ENCODE measurements at places on chromosomes 3 and 15. TPM values are rescaled to one million over a fixed set of nuclear protein-coding genes. Genes with fewer than 3 reads are reported as not detected.
A peak's percentile ranks its signal among the peaks of the same experiment; 100 is the strongest.

- no peak for DNase-seq
Observed at GRCh38 chr3:43879166-43879565, 188.4 kb downstream of the ABHD5 start.

- no peak for DNase-seq
Observed at GRCh38 chr15:101028321-101028720, 109.2 kb downstream of the LRRK1 start.

DNA sequence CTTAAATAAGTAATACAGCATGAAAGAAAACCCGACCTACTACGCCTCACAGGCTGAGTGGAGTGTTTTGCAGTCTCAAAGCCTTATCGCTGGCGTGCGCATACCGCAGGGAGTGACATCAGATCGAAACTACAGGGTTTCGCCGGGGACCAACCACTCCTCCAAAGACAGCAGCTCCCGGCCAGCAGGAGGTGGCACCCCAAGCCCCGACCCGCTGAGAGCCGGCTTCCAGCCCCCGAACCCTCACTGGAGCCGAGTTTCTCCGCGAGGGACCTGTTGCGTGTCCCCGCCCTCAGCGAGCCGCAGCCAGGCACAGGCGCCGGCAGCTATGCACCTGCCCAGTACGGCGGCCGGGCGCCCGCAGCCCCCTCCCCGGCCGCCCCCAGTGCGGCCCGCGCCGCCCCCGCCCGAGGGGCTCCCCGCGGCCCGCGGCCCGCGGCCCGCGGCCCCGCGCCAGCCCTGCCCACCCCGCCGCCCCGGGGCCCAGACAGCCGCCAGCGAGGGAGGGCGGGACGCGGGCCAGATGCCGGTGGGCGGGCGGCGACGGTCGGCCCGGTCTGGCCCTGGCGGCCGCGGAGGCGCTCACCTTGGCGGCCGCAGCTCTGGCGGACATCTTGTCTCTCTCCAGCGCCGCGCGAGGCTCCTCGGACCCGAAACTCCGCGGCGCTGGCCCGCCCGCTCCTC, 710 bp downstream of the TJP1 start:
- peak; percentile 43 for DNase-seq

- DNase-seq = no peak
Observed at GRCh38 chr3:14783480-14784086, 35.2 kb upstream of the FGD5 start.

GRCh38 chr3:49966233-49966942, 26.4 kb downstream of the RBM6 start:
- no peak for DNase-seq

GRCh38 chr3:9553021-9553947, at the start of gene LHFPL4:
Gene LHFPL4, minus strand, starts transcription at chr3:9553822. Its CDS starts 1,143 bp downstream, at chr3:9552679.
- no peak for DNase-seq

DNA sequence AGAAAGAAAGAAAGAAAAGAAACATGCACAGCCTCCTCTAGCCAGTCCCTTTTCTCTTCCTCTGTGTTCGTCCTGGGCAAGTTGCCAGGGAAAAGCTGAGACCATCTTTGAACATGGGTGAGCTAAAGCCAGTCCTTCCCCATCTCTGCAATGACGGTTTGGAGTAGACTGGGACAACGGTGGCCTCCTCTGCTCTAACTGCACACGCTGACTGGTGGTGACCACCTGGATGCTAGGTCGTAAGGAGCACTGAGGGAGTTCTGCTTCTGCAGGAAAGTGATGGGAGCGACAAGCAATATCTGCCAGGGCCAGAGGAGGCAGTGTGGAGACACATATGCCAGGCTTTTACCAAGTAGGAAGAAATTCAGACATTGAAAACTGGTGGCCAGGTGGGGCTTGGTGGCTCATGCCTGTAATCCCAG, 111.7 kb downstream of the NUP210 start:
- DNase-seq = no peak

- DNase-seq = peak; percentile 18
Observed at GRCh38 chr3:47577583-47578118, 1.0 kb downstream of the CSPG5 start.

- peak; percentile 19 for DNase-seq
Observed at GRCh38 chr3:186361762-186362536, at the start of gene DGKG. Gene DGKG, minus strand, starts transcription at chr3:186362234. Its CDS starts 41,775 bp downstream, at chr3:186320459.

DNA sequence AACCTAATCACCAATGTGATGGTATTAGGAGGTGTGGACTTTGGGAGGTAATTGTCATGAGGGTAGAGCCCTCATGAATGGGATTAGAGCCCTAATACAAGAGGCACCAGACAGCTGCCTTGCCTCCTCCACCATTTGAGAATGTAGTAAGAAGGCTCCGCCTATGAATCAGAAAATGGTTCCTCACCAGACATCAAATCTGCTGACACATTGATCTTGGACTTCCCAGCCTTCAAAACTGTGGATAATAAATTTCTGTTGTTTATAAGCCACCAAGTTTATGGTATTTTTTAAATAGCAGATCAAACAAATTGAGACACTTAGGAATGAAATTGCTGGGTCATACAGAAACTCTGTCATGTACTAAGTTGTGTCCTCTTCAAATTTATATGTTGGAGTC, 56.8 kb upstream of the COL6A5 start:
- DNase-seq = no peak

DNA sequence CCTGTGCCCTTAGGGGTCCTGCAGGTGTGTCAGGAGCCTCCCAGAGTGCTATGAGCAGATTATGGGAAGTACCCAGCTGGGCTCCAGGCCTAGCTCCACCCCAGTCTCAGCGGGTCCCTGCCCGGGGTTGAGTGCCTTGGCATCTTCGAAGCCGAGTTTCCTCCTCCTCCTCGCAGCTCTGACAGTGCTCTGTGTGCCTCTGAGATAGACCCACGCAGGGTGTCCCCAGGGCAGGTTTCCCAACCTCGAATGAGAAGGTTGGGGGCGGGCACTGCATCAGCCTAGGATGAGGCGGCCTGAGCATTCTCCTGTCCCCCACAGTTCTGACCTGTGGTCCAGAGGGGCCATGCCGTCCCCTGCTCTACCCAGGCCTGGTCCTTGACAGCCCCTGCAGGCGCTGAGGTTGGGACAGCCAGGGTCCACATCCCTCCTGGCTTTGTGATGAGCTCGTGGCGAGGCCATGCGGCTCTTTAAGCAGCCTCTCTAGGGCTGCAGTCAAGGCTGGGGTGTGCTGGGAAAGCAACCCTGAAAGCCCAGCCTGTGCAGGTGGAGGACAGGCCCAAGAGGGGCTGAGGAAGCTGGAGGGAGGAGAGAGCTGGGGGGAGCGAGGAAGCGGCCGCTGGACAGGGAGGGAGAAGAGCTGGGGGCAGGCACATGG, 20.2 kb upstream of the SKOR1 start:
- DNase-seq = no peak

The SERPINI2 gene
- 0.36 TPM for polyA plus RNA-seq

The C3orf49 gene
- polyA plus RNA-seq = 0.41 TPM

The CYP1A2 gene
- polyA plus RNA-seq = not detected

The CPEB1 gene
- 0.41 TPM for polyA plus RNA-seq

Data from hindlimb muscle (tissue), 1 donor.